ENCODE measurements at places on chromosomes 4 and X. TPM values are rescaled to one million over a fixed set of nuclear protein-coding genes. Genes with fewer than 3 reads are reported as not detected.

DNA sequence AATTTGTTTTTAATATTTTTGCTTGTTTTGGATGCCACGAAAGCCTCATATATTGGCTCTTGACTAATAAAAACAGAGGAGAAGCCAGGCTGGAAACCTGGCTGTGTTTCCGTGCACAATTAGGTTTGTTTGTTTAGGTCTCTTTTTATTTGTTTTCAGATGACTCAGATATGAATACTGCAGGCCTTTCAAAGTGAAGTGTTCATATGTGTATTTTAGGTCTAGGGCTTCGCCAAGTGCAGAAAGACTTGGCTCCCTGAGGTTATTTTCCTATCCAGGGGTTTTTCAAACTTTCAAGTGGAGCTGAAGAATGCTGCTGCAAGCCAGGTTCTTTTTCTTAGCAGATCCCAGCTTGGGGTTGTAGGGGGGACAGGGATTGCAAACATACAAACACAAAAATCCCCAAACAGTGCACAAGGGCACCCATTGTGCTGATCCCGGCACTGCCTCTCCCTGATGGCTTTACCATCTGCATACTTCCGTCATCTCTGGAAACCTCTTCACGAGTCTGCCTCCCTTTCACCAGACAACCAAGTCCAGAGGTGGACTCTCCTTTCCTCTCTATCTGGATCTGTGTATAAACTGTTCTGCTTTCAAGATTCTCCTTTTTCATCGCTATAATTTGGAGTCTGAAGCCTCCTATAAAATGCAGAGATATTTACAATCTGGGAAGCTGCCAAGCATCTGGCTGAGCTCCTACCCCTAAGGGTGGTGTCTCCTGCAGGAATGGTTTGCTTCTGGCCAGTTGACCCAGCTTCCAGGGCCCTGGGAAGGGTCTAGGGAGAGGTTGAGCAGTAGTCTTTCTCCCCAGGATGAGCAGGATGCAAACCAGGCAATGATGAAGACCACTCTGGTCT is 108.6 kb downstream of the SMIM20 start:
- no peaks in the 10 kb centered on the region for H3K27me3 ChIP-seq
- H3K4me3 ChIP-seq = no peak overlapping the region
- no peak for DNase-seq
- no peaks in the 10 kb centered on the region for H3K4me1 ChIP-seq
- no peaks in the 10 kb centered on the region for H3K36me3 ChIP-seq

DNA sequence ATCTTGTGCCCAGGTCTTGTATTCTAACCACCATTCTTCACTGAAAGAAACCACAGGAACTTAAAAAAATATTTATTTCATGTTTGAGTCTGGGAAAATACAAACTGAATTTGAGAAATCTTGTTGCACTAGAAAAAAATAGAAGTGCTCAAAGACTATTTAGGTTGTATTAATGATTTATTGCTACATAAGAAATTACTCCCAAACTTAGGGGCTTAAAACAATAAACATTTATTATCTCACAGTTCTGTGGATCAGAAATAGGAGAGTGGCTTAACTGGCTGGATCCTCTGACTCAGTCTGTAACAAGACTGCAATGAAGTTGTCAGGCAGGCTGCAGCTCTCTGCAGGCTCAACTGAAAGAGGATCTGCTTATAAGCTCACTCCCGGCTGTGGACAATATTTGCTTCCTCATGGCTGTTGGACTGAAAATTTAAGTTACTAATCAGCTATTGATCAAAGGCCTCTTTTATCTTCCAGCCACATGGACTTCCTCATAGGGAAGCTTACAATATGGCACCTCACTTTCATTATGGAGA is 295.4 kb upstream of the FAM241A start:
- H3K4me3 ChIP-seq = no peak overlapping the region
- H3K4me1 ChIP-seq = no peaks in the 10 kb centered on the region
- H3K27ac ChIP-seq = no peak overlapping the region
- DNase-seq = no peak

GRCh38 chr4:67035501-67035900 is 509.8 kb downstream of the CENPC start:
- H3K27ac ChIP-seq = no peak overlapping the region
- H3K4me1 ChIP-seq = no peaks in the 10 kb centered on the region
- no peak overlapping the region for H3K4me3 ChIP-seq
- no peaks in the 10 kb centered on the region for H3K36me3 ChIP-seq
- no peak for DNase-seq
- H3K27me3 ChIP-seq = no peaks in the 10 kb centered on the region

DNA sequence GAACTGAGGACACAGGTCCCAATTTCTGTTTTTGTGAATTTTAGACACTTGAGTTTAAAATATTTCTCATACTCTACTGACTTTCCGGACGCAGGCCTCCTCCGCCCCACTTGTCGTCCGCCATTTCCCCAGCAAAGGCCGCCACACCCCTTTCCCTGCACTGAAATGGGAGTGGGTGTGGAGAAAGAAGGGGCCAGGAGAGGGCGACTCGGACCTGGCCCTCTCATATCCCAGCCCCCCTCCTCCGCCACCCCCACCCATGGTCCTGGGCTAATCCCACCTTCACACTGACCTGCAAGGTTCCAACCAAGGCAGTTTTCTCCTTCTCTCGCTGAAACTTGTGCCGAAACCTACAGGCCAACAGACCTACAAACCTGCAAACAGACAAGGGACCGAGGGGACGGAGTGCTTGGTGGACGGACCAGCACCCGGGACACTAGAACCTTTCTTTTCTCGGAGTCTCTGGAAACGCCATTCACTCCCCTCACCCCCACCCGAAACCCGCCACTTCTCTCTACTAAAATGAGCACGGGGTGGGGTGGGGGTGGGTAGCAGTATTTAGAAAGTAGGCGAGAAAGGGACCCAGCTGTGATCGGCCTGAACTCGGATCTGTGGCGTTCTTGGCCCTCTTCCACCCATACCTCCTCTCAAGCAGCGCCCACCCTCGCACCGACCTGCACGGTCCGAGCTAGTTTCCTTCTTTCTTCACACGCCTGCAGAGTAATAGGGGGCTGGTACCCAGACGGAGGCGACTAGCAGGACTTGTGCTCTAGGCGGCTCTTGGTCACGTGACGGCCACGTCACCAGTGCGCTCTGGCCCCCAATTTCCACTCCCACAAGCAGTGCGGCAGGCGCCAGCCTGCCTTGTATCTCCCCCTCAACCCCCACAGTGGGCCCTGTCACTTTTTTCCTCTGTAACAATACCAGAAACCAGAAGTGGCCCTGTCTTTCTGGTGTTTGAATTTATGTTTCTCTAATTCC is at the start of gene ARMCX6:
TSS of gene ARMCX6 (minus strand) at position 790 of the 981 bp plus-strand sequence. CDS start 1,380 bp downstream, outside the sequence.
- peak; percentile 67 for DNase-seq
- H3K27me3 ChIP-seq = no peaks in the 10 kb centered on the region
- H3K36me3 ChIP-seq = no peaks in the 10 kb centered on the region
- peak within 1 kb of the TSS; percentile 47 for H3K4me3 ChIP-seq
- H3K27ac ChIP-seq = peak within 1 kb of the TSS; percentile 65

- H3K4me1 ChIP-seq = peaks cover 13% of the 10 kb centered on the region
- no peaks in the 10 kb centered on the region for H3K27me3 ChIP-seq
- H3K4me3 ChIP-seq = no peak overlapping the region
- no peaks in the 10 kb centered on the region for H3K36me3 ChIP-seq
- DNase-seq = no peak
- no peak overlapping the region for H3K27ac ChIP-seq
Observed at GRCh38 chr4:169079942-169080827, 70.1 kb upstream of the CBR4 start.

- H3K4me1 ChIP-seq = peaks cover 26% of the 10 kb centered on the region
- DNase-seq = no peak
- peak overlapping the region; percentile 84 for H3K27ac ChIP-seq
Observed at GRCh38 chr4:94208266-94208665, 601 bp downstream of the SMARCAD1 start.

DNA sequence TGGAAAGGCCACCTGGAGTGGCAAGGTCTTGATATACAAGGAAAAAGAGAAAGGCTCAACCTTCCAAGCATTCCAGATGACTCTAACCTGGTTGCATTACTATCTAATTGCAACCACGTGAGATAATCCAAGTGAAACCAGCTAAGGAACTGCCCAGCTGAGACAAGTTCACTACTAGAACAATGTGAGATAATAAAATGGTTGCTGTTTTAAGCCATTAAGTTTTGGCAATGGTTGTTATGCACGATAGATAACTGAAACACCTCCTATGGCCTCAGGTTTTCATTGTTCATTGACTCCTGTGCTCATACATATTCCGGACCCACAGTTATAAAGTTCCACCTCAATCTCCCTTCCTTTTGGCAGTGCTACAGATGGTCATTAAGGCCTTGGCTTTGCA is 9.2 kb upstream of the CXorf66 start:
- H3K36me3 ChIP-seq = no peaks in the 10 kb centered on the region
- DNase-seq = no peak
- H3K4me3 ChIP-seq = no peak overlapping the region
- H3K27ac ChIP-seq = no peak overlapping the region
- H3K27me3 ChIP-seq = no peaks in the 10 kb centered on the region
- H3K4me1 ChIP-seq = no peaks in the 10 kb centered on the region

DNA sequence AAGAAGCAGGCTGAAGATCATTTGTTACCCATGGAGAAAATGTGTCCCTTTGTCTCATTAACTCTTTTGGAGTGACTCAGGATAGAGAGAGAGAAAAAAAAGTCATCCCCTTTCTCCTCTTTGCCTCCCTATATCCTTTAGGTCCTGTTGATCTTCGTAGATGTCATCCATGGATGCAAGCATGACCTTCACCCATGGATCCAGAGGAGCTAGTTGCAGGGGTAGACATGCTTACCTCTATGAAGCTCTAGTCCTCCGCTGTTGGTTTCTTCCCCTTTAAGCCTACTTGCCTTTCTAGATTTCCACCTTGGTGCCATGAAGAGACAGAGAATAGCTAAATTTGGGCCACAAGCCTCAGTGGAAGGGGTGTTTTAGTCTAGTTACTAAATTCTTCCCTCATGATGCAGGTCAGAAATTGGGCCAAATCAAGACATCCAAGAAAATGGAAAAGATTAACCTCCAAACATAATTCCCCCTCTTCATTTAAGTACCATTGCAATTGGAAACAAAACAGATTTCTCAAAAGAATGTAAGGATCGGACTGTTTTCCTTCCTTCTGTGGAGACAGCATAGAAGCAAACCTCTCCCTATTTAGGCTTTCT is 178.4 kb downstream of the TECRL start:
- DNase-seq = no peak
- no peaks in the 10 kb centered on the region for H3K4me1 ChIP-seq
- H3K36me3 ChIP-seq = no peaks in the 10 kb centered on the region
- no peak overlapping the region for H3K4me3 ChIP-seq
- H3K27me3 ChIP-seq = no peaks in the 10 kb centered on the region

- no peaks in the 10 kb centered on the region for H3K36me3 ChIP-seq
- H3K4me3 ChIP-seq = no peak overlapping the region
- H3K27ac ChIP-seq = no peak overlapping the region
- no peaks in the 10 kb centered on the region for H3K27me3 ChIP-seq
- no peak for DNase-seq
- H3K4me1 ChIP-seq = peaks cover 41% of the 10 kb centered on the region
Observed at GRCh38 chrX:107707866-107708265, 67.7 kb downstream of the TSC22D3 start.

GRCh38 chrX:107725761-107726555 is 49.6 kb downstream of the TSC22D3 start:
- no peak overlapping the region for H3K4me3 ChIP-seq
- H3K27me3 ChIP-seq = no peaks in the 10 kb centered on the region
- no peak overlapping the region for H3K27ac ChIP-seq
- no peak for DNase-seq
- no peaks in the 10 kb centered on the region for H3K4me1 ChIP-seq

Gene AADAT
- not detected for total RNA-seq

DNA sequence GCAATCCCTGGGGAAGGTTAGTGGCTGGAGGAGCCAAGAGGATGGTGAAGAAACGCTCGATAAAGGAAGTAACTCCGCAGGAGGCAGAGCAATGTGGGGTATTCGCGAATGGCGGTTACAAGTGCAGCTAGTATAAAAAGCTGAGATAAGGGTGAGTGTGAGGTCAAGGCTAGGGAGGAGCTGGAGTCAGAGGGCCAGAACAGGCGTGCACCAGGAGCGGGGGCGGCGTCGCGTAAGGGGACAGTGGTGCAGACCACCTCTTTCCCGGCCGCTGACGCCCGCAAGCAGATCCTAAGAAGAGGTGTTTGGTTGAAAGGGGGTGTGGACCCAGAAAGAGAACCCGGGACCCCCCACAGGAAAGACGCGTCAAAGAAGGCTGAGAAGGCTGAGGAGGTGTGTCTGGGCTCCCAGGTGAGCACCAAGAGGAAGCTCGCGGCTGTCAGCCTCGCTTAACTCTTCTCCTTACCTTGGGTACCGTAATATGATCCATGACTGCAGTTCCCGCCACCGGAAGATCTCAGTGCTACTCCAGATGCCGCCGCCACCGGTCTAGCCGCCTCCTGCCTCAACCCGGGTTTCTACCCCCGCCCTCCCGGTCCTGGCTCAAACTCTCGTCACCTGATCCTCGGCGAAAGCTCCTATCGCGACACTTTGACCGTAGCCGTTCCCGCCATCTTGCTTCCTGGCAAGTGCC is at the start of gene MTMR8:
TSS of gene MTMR8 (minus strand) at position 579 of the 694 bp plus-strand sequence. CDS start at position 490, 89 bp downstream.
- peak within 1 kb of the TSS; percentile 52 for H3K4me3 ChIP-seq
- DNase-seq = peak; percentile 78
- no peaks in the 10 kb centered on the region for H3K27me3 ChIP-seq
- no peaks in the 10 kb centered on the region for H3K36me3 ChIP-seq
- peaks cover 15% of the 10 kb centered on the region for H3K4me1 ChIP-seq

GRCh38 chr4:109432203-109432602 is 1.4 kb upstream of the SEC24B start:
- no peaks in the 10 kb centered on the region for H3K27me3 ChIP-seq
- peaks cover 37% of the 10 kb centered on the region for H3K4me1 ChIP-seq

DNA sequence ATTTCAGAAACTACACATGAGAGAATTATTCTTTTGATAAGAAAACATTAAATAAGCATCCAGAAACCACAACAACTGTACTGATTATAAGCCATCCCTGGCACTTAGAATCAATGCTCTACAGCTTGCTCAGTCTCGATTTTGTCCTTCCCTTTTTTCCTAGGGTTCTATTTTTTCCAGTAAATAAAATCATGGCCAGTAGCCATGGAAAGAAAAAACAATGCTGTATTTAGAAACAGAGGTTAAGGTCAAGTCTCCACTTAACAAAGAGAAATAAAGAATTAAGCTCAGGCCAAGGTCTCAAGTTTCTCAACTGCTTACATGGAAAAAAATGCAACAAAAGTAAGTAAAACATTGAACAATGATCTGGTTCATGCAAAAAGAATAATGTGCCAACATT is 38.7 kb upstream of the GRID2 start:
- no peaks in the 10 kb centered on the region for H3K4me1 ChIP-seq
- H3K27ac ChIP-seq = no peak overlapping the region
- H3K4me3 ChIP-seq = no peak overlapping the region
- DNase-seq = no peak
- H3K36me3 ChIP-seq = no peaks in the 10 kb centered on the region

DNA sequence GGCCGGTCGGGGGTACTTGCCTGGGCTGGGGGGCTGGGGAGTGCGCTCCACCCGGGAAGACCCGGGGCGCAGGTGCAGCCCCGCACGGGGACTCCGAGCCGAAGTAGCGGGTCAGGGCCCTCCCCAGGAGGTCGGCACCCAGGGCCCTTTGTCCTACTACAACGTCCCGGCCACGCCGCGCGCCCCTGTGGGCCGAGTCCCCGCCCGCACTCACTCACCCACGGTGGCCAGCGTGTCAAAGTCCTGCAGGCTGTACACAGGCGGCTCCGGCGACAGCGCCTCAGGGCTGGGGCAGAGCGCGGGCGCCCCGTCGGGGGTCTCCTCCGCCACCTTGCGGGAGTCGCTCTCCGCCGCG is 602 bp downstream of the PRKX start:
- H3K4me1 ChIP-seq = peaks cover 32% of the 10 kb centered on the region
- peak overlapping the region; percentile 77 for H3K4me3 ChIP-seq
- no peaks in the 10 kb centered on the region for H3K36me3 ChIP-seq
- no peaks in the 10 kb centered on the region for H3K27me3 ChIP-seq
- H3K27ac ChIP-seq = peak overlapping the region; percentile 60

Gene OTUD6A
- total RNA-seq = not detected
